Fibroblast of lung (primary cell): ENCODE measurements at places on chromosomes 7 and 10. TPM values are rescaled to one million over a fixed set of nuclear protein-coding genes. Genes with fewer than 3 reads are reported as not detected.
A peak's percentile ranks its signal among the peaks of the same experiment; 100 is the strongest.

The LIPF gene
- total RNA-seq, result not detected in 2 replicates

The PTN gene
- total RNA-seq, result 13.9 and 30.2 TPM in 2 replicates

GRCh38 chr10:32979041-32979440 lies 21.0 kb upstream of the ITGB1 start:
- DNase-seq, result peak; percentile 49

DNA sequence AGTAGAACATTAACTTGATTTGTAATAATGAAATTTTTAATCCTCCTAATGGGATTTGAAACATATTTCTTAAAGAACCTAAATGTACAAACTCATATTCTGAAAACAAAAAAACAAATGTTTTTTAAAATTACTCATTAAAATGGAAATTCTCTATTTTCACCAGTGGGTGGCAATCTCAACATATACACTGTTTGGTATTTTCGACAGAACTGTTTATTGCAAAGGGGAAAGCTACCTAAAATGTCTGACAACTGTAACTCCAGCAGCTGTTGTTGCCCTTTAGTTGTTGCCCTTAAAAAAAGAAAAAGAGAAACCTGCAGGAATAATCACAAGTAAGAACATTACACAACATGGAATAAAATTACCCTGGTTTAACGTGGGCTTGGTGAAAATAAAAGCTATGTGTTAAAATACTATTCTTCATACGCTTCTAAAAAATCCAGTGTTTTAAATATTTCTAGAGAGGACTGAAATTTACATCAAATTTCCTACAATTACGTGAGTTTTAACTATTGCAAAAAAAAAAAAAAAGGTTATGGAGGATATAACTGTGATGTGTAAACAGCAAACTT lies 54.5 kb downstream of the COL1A2 start:
- peak; percentile 33 for DNase-seq

DNA sequence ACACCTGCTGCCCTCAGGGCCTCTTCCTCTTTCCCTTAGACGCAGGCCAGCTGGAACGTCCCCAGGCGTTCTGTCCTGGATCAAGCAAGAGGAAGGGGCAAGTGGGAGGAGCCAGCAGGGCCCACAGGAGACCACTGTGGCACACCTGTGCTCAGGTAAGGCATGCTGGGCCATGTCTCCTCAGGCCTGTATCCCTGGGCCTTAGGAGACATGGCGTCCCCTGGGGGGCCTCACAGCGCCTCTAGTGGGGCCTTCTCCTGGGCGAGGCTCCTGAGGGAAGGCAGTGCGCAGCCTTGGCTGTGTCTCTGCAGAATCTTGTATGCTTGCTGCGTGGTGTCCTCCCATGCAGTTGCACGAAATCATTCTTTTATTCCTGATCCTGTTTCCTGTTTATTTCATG lies 31.3 kb downstream of the ZNF783 start:
- DNase-seq, result no peak

The ZNF804B gene
- not detected in 2 replicates for total RNA-seq

DNA sequence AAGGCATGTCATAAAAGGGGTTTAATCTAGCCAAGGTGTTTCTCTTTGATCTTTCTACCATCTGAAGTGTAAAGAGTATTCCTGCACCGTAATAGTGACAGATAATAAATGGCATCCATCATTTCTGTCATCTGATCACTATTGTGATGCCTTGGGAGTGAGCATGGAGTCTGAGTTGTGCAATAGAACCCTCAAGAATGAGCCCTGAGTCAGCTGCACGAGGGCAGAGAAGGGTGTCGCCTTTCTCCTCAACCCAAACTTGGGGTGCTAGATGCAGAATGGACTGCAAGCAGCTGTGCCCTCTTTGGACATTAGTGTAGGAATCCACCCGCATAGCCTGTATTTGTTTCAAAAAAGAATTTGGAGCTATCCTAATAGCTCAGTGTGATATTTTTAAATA lies 115.2 kb downstream of the ZNF37A start:
- no peak for DNase-seq

- DNase-seq, result no peak
Measured at GRCh38 chr7:101166648-101166908, 1.2 kb upstream of the VGF start.

- no peak for DNase-seq
Measured at GRCh38 chr10:127035827-127036226, 130.6 kb downstream of the DOCK1 start.

The TMEM176B gene
- total RNA-seq, result 26.8 and 95.3 TPM in 2 replicates

DNA sequence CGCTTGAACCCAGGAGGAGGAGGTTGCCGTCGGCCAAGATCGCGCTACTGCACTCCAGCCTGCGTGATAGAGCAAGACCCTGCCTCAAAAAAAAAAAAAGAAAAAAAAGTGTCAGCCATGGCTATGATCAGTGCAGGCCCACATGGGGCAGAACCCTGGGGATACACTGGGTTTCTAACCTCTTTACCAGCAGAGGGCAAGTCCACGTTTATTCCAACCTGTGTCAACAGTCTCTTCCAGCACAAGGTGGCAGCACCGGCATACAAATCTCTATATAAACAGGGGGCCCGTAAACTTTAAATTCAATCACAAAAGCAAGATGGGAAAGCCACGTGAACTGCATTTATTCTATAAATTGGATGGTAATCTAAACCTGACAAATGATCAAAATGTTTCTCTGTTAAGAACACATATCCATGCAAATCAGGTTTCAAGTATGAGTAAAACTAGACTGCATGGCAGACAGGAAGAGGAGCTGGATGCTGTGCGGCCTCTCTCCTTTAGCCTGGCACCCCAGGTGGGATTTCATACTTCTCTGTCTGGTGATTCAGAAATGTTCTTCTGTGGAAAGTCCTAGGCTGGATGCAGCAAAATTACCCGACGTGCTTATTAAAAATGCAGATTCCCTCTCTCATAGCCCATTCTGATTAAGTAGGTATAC lies 60.0 kb upstream of the STEAP1B start:
- DNase-seq, result peak; percentile 71

The XRCC2 gene
- under 0.01 and 0.66 TPM in 2 replicates for total RNA-seq

The ZNF365 gene
- 2.8 and 5.8 TPM in 2 replicates for total RNA-seq

DNA sequence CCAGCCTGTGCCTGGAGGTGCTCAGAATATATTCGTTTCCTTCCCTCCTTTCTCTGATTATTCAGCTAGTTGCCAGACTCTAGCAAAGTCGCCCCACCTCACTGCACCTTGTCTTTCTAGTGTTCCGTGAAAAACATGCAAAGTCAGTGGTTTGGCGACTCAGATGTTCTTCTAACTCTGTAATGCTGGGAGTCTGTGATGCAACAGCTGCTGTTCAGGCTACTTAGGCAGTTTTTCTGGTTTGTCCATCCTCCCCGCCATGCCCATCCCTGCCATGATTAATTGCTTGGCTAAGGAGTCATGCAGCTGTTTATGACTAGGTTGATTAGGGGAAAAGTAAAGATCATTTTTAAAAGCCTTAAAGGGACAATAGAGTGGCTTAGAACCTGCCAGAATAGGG lies 99.4 kb downstream of the MTPN start:
- peak; percentile 83 for DNase-seq

DNA sequence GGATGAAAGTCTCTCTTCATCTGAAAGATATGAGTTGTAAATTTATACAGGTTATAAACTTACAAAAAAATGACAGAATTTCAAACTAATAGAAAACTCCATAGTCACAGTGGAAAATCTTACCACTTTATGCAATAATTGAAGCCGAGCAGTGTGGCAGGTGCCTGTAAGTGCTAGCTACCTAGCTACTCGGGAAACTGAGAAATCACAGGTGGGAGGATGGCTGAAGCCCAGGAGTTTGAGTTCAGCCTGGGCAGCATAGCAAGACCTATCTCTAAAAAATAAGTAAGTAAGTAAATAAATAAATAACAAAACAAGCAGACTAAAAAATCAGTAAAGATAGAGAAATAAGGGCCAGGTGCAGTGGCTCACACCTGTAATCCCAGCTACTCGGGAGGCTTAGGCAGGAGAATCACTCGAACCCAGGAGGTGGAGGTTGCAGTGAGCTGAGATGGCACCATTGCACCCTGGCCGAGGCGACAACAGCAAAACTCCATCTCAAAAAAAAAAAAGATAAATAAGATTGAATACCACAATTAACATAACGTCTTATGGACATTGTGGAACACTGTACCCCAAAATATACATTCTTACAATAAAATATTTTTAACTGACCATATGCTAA lies 61.9 kb downstream of the TRIM24 start:
- no peak for DNase-seq

- DNase-seq, result no peak
Measured at GRCh38 chr10:8889538-8889937, 835.0 kb downstream of the GATA3 start.

- DNase-seq, result no peak
Measured at GRCh38 chr10:6310977-6311376, 108.2 kb downstream of the PFKFB3 start.

The IFIT1B gene
- under 0.01 TPM in 1 of 2 replicates, not detected in the other for total RNA-seq

DNA sequence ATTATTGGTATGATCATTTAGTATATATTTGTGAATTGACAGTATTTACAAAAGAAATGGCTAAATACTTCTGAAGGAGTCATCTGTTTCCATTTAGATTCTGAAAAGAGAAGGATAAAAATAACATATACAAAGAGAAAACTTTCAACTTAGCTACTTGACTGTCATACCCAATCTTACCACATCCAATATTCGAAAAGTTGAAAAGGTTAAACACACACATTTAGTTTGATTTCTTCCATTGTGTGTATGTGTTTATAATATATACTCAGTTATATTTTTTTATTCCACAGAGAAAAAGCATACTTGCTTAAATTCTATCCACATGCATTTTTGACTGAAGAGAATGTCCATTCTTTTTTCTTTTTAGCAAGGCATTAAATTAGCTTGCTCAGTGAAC lies 470.7 kb downstream of the TFEC start:
- DNase-seq, result no peak

GRCh38 chr7:133853706-133854276 lies 273.3 kb upstream of the LRGUK start:
- DNase-seq, result peak; percentile 65

GRCh38 chr10:31656851-31657433 lies 271.7 kb downstream of the ARHGAP12 start:
- peak; percentile 31 for DNase-seq
